ENCODE measurements at places on chromosomes 11 and 22.
A peak's percentile ranks its signal among the peaks of the same experiment; 100 is the strongest.

DNA sequence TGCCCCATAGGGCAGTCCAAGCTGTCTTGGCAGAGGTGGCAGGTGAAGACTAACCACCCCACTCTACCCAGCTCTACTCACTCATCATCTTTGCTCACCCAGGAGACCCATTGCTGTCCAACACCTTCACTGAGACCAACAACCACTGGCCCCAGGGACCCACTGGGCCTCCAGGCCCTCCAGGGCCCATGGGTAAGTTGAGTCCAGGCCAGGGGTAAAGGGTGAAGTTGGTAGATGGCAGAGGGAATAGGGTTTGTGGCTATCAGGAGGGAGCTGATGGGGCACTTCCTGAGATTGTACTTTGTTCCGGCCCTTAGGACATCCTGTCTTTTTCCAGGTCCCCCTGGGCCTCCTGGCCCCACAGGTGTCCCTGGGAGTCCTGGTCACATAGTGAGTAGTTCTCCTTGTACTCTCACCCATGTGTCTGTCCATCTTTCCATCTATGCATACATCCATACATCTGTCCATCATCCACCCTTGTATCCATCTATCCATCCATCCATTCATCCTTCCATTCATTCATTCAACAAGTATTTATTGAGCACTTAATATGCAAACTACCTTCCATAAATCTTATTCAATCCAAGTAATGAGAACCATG is 27.7 kb downstream of the EMID1 start:
- no peak for DNase-seq

GRCh38 chr11:116544721-116545120 is 228.1 kb downstream of the BUD13 start:
- DNase-seq: no peak

- DNase-seq: peak; percentile 19
Measured at GRCh38 chr11:77107950-77108349, 5.3 kb downstream of the OMP start.

GRCh38 chr11:117657794-117658193 is 139.2 kb downstream of the DSCAML1 start:
- no peak for DNase-seq

Data from foreskin melanocyte (primary cell).